ENCODE measurements at places on chromosomes 11 and 22.

DNA sequence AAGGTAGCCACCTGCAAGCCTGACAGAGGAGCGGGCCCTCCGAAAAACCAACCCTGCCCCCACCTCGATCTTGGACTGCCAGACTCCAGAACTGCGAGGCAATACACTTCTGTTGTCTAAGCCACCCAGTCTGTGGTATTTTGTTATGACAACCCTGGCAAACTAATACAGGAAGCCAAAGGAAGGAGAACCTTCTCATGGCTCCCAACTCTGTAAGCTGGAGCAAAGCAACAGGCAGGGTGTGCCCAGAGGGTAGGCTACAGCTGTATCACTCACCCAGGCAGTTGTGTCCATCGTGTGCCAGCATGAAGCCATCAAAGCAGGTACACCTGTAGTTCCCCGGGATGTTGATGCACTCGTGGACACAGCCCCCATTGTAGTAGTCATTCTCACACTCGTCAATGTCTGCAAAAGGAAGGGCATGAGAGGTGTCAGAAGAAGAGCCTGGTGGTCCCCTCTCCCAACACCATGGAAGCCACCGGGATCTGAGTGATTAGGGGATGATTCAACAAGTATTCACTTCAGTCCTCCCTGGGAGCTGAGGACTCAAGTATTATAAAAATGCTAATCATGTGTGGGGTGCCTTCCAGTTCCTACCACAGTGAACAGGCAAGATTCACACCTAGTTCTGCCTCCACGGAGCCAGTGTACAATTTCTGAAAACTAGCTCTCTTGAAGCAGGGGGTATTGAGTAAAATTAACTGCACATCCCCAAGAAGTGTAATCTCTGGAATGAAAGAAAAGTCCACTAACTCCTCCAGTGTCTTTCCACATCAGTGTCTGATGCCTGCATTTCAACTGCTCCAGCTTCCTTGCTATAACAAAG, 23.3 kb downstream of the SCUBE1 start:
- DNase-seq = no peak

- DNase-seq = no peak
These were observed 8.4 kb upstream of the SYT13 start for GRCh38 chr11:45294499-45294898.

DNA sequence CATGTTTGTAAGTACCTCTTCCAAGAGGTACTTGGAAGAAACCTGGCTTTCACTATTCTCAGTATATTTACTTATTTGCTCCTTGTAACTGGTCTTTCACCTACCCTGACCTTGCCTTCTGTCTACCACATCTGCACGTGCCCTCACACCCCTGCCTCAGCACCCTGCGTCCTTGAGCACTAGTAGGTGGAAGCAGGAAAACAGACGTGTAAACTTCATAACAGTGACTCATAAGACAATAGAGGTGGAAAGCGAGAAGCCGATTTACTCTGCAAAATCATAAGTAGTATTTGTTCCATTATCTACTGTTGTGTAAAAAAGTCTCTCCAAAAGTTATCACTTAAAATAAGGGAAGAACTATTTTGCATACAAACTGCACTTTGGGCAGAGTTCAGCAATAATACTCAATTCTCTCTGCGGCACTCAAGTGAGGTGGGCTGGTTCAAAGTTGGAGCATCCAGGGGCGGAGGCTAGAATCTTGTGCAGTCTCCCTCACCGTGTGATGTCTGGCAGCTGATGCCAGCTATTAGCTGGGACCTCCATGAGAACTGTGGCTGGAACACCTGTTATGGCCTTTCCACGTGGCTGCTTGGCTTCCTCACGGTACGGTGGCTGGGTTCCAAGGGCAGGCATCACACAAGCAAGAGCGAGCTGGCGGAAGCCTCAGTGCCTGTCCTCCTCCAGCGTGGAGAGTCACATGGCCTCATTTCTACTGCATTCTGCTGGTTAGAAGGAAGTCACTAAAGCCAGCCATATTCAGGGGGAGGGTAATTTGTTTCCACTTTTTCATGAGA, 30.4 kb downstream of the PACS1 start:
- no peak for DNase-seq

- DNase-seq = no peak
These were observed 1369.6 kb upstream of the RAG2 start for GRCh38 chr11:37967635-37968034.

DNA sequence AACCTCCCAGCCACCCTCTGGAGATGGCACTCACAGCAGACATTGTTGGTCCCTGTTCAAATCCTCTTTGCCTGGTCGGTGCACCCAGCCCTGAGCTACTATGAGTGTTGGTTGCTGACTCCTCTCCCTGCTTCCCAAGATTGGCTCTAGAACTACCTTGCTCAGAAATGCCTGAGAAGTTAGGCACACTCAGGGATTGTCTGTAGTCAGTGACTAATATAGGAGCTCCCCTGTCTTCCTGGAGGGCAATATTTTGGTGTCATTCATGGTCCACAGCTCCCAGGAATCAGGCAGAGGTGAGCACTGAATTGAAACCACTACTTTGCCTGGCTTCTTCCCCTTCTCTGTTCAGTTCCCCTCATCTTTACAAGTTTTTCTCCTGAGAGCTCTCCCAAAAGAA, 325.9 kb downstream of the MIAT start:
- no peak for DNase-seq

DNA sequence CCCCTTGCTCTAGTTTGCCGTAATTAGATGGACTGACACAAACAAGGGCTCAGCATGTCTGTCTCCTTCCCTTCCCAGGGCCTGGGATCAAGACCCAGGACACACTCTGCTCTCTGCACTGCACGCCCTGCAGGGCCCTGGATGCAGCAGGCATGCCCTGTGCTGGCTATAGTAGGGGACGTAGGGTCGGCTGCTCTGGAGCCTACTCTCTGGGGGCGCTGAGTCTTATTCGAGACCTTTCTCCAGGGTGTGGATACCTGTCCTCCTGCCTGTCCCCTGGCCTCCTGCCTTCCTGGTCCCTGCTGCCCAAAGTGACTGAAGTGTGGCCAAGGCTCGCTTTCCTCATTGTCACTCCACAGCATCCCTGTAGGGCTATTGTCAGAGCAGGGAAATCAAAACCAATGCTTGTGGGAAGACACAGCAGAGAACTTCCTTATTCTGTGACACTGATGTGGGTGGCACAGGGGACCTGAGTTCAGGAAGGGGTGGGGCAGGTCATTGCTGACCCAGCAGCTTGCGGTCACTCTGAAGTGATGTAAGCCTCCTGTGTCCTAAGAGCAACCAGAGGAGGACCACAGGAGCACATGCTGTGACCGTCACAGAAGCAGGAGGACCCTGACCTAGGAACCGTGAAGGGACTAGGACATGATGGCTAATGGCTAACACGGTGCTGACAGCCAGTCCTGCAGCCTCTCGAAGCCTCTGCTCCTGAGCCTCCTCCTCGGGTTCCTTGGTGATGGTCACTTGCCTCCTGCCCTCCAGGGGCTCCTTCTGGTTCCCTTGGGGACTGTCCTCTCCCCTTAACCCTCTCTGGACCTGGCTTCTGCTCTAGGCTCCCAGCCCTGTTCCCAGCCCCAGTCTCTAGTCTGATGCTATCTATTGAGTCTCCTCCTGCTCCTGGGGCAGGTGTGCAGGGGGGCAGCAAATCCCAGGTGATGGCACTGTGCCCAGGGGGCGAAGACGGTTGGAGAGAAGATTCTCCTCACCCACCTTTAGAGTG, 10.3 kb downstream of the APOBEC3A start:
- DNase-seq = no peak

DNA sequence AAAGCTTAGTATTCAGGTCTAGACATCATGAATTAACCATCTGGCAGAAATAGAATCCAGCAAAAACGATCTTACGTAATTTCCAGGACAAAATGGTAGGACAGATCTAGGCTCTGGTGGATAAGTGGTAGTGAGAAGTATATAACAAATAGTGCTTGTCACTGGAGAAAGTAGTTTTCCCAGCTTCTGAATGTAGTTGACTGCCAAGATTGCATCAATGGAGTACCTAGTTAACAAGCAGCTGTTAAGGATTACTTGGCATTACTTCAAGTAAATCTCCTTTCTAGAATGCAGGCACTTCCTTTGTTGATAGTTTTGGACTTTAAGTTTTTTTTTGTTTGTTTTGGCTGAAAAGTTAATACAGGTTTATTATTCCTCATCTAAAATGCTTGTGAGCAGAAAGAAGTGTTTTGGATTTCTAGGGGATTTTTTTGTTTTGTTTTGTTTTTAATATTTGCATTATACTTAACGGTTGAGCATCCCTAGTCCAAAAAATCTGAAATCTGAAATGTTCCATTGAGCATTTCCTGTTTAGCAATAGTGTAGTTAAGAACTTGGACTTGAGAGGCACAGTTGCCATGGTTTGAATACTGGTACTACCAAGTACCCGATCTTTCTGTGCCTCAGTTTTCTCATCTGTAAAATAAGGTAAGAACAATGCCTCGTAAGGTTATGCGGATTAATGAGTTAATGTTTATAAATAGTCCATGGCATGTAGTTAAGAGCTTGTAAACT, 20.3 kb downstream of the FAM118B start:
- DNase-seq = no peak

GRCh38 chr22:22424210-22424800, 84.2 kb downstream of the ZNF280B start:
- no peak for DNase-seq

- DNase-seq = no peak
These were observed 27.6 kb upstream of the MGAT3 start for GRCh38 chr22:39429186-39429585.

DNA sequence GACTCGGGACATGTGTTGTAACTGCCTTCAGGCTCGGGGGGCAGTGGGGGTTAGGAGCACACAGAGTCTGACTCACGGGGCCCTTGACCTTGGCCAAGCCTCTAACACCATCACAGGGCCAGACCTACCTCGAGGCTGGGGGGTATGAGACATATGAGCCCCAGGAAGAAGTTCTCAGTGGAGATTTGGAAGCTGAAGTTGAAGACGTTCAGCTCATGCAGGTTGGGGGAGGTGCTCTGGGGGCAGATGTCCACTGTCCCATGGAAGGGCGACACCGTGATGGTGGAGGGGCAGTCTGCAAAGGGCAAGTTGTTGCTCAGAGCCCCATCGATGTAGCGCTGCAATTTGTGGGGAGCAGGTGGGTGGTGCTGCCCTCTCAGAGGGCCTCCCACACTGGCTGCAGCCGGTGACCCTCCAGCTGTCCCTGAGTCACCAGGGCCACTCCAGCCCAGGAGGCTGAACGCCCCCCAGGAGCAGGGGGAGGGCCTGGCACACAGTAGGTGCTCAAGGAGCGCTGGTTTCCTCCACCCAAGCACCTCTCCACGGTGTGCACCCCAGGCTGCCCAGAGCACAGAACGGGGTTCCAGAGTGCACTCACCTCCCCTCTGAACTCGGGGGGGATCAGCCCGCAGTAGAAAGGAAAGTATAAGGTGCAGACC, 2.5 kb downstream of the PNPLA5 start:
- DNase-seq = no peak

- DNase-seq = no peak
These were observed 25.9 kb upstream of the FBLN1 start for GRCh38 chr22:45476814-45477213.

- DNase-seq = no peak
These were observed 344.9 kb downstream of the ETS1 start for GRCh38 chr11:128242451-128242850.

DNA sequence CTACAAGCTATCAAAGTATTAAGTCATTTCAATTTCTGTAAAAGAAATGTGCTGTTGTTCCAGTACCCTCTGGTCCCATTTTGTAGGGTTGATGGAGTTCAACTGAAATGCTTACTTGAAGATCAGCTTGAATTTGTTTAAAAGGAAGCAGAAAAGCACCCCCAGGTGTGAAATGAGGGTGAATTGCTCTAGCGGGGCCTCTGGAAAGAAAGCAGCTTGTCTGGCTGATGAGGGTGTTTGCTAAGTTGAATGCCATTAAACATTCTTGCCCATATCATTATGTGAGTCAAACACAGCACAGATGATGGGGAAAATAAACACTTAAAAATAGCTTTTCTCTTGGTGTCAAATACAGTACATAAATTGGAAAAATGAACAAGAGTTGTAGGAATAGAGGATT, 280.3 kb downstream of the RAB38 start:
- DNase-seq = no peak

DNA sequence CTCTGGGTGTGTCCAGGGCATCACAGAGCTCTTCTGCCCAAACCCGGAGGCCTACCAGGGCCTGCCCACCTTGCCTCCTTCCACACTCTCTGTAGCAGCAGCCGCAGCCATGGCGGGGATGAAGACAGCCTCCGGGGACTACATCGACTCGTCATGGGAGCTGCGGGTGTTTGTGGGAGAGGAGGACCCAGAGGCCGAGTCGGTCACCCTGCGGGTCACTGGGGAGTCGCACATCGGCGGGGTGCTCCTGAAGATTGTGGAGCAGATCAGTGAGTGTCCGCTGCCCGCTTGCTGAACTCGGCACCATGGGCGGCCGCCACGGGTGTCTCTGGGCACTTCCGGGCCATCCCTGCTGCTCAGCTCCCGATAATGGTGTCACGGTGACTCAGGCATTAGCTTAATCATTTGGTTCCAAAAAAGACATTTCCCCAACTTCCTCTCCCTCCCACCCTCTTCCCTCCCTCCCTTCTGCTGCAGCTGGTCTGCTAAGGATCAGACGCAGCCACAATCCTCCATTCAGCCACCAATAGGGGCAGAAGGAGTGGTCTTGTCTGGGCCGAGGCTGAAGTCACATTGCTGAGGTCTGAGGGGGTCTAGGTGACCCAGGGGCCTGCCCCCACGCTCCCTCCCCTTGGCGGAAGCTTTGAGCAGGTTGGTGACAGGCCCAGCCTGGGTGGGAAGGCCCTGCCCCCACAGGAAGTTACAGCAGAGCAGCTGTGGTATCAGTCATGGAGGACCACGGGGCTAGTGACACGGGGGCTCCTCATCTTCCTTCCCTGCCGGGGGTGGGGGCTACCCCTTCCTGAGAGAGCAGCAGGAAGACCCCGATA, 950 bp downstream of the FERMT3 start:
- peak; percentile 90 for DNase-seq

- no peak for DNase-seq
These were observed 566.4 kb downstream of the METTL15 start for GRCh38 chr11:28674433-28675103.

GRCh38 chr11:27902981-27903624, 202.8 kb upstream of the BDNF start:
- DNase-seq = no peak
